ENCODE measurements at places on chromosomes 3 and 15.

DNA sequence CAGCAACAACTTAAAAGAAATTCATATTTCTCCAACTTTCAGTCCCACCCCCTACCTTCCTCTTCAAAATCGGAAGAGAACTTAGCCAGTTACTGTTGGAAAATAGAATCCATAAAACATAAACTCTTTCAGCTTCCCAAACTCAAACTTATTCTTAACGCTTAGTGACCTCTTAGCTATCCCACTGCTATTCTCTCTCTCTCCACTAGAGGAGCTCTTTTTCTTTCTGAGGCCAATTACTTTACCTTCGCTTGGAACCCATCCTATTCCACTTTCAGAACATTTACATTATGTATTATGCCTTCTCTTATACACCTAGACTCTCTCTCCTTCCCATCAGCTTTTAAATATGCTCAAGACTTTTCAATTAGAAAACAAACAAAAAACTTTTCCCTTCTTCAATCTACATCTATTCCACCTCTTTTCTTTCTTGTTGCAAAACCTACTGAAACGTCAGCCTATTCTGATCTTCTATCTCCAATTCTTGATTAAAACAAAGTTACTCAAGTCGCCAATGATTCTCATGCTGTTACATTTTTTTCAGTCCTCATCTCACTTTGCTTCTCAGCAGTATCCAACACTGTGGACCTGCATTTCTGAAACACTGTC is 13.4 kb upstream of the GHSR start:
- DNase-seq: no peak

GRCh38 chr3:72694398-72694797 is 153.8 kb downstream of the SHQ1 start:
- DNase-seq: no peak

DNA sequence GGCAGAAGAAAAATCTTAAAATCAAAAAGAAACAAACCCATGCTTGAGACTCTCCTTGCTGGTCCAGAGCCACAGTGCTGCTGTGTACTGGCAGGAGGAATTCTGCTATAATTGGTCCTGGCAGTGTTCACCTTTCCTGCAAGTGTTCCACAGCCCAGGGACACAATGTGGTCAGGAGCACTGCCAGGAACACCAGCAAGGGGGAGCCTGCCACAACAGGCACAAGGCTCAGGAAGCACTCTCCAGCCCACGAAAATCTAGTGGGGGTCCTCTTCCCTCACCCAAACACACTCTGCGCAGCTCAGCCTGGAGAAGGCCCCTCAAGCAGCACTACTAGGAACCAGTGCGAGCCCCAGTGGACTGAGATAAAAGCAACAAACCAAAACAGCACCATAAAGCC is 92.9 kb downstream of the UBE3A start:
- peak; percentile 32 for DNase-seq

DNA sequence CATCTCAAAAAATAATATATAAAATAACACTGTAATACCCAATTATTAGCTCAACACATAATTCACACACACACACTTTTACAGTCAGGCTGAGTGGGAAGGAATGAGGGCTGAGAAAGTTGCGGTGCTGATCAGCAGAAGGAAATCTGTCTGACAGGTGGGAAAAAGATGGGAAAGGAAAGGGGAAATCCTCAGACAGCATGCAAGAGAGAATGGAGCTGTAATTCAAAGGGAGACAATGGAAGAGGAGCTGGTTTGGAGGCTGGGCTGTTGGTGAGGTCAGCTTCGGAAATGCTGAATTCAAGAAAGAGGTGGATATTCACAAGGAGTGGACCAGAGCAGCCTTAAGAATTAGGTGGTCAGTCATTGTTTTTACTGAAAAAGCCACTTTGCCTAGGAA is 121.6 kb upstream of the LMOD3 start:
- DNase-seq: no peak

GRCh38 chr3:36317915-36318314 is 62.4 kb upstream of the STAC start:
- no peak for DNase-seq

DNA sequence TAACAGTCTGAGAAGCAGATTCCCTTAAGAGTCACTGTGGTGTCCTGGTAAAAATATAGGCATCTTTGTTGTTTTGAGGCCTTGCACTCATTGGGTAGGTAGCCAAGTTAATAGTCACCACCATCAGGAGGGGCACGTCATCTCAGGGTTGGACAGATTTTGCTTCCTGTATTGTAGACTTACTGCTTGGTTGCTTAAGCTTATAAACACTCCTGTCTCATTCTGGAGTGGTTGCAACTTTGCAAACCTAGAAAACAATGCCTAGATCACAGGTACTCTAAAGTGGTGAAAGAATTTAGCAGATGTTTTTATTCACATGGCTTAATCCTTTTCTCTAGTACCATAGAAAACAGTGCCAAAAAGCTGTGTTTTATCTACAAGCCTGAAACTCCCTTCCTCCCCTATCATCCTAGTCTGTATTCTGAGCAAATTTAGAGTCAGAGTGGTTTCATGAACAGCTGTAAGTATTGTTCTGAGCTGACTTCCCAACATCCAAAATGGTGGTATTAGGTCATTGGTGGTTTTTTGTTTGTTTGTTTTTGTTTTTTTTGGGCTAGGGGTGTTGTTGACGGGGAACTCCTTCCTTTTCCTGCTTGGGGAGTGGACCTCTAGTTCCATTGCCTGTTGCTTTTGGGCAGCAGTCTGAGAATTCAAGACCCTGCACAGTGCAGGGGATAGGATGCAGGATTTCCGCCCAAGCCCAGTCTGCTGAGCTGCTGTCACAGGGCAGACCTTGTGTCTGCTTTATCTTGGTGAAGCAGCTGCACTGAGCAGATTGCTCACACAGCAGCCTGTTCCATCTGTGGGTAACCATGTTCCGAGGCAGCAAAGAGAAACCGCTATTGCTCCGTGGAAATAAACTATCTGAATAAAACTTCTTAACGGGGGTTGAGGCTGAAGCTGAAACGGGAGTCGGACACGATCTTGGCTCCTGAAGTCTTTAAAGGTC is 202.0 kb downstream of the AKAP13 start:
- no peak for DNase-seq

- no peak for DNase-seq
These were observed 40.7 kb downstream of the SERPINI1 start for GRCh38 chr3:167776066-167776685.

GRCh38 chr15:27464941-27465612 is 494.1 kb downstream of the GABRG3 start:
- no peak for DNase-seq

GRCh38 chr3:140164922-140165590 is 230.1 kb downstream of the CLSTN2 start:
- DNase-seq: no peak

DNA sequence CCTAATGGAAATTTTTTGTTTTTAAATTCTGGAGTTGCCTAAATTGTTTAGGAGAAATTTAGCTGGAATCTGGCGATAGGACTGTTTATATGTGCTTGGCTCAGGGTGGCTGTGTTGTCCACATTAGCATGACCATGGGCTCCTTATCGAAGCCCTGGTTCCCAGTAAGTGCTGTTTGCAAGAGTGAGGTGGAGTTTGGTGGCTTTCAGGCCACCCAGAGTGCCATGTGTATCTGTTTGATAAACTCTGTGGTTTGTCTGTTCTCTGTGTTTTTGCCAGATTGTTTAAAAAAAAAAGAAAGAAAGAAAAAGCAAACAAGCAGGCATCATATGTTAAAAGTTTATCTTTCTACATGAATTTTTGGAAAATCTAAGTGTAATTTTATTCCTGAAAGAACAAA is 51.5 kb downstream of the PLCL2 start:
- no peak for DNase-seq

GRCh38 chr3:79040701-79041100 is 727.1 kb downstream of the ROBO1 start:
- no peak for DNase-seq

DNA sequence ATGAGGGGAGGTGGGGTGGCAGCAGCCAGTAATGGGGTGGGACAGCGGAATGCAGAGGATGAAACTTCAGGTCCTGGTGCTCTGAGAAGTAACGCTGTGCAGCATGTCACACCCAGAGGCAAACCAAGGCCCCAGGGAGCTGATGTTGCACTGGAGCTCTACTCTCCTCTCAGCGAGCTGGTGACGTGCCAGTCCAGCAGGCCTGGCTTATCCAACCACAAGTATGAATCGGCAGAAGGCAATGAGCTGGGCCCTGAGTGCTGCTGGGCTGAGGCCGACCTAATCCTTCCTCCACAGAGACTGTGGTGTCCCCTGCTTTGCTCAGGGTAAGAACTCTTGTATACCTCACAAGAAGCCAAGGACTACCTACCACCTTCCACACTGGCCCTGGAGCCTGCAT is 30.5 kb downstream of the CD86 start:
- no peak for DNase-seq

GRCh38 chr3:107524841-107525643 is 2.3 kb downstream of the BBX start:
- DNase-seq: peak; percentile 18

DNA sequence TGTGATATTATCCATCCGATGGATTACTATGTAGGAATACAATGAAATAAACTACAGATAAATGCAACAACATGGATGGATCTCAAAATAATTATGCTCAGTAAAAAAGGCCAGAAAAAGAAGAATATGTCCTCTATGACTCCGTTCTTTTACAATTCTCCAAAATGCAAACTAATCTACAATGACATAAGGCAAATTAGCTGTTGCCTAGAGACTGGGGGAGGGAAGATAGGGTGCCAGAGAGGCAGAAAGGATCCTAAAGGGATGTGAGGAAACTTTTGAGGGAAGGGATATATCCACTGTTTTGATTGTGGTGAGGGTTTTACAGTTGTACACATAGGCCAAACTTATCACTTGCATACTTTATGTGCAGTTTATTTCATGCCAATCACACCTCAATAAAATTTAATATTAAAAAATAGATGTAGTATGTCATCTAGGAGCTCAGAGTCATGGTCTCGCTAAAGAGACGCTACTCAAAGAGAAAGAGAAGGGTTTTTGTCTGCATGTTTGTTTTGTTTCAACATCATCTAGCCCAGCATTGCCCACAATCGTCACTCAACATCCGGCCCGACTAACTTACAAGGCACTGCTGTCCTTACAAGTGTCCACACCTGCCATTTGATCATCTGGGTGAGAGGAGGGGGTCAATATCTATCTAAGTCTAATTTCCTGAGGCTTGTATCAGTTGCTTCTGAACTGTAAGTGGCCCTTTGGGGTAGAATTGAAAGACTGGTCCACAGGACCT is 29.5 kb downstream of the HES1 start:
- DNase-seq: no peak

DNA sequence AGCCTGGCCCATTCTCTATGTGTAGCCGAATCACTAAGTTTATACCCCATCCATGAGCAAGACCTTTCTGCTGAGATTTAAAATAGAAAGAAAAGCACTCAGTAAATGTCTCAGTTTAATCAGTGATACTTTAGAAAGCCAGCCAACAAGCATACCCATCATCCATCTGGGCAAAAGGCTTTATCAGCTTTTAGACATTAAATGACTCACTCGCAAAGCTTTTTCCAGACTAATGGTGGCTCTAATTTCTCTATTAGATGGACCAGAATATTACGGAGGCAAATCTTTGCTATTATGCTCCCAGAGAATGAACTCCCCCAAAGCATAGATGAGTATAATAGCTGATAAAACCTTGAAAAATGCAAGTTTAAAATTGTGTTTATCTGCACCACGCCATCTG is 727.8 kb downstream of the GBE1 start:
- DNase-seq: no peak

GRCh38 chr15:99487337-99487730 is 78.5 kb upstream of the MEF2A start:
- DNase-seq: no peak

GRCh38 chr3:37686220-37686619 is 175.5 kb upstream of the CTDSPL start:
- DNase-seq: peak; percentile 35

DNA sequence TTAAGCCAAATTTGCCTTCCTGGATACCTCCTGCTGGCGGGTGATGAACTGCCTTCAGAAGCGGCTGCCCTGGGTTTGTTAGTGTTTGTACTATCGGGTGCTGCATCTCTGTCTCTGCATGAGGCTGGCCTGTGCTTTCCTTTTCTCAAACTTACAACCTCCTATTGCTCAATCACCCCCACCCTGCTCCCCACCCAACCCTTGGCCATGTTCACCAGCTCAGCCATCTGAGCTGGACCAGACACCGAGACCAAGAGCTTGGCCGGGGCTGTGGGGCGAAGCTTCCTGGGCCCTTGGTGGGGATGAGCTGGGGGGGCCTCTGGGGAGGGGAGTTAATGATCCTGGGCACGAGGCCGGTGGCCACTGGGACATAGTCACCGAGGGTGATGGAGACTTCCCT is 16.8 kb upstream of the FBLN2 start:
- no peak for DNase-seq

DNA sequence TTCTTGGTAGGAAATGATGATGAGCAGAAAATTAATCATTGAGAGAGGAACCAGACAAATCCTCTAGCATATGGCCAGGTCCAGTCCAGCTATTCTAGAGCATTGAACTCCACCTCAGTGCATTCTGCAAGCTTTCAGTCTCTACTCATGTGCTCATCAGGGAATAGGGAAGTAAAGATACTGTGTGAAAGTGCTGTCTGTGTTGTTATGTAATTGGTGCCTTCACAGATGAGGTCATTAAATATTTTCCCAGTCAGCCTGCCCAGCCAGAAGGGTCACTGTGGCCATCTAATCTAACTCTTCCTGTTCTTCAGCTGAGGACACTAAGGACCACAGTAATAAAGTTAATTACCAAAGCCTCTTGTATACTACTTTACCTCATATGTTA is 28.2 kb downstream of the C3orf62 start:
- no peak for DNase-seq
